ENCODE measurements at places on chromosomes 2 and 18.

GRCh38 chr18:74714791-74715190, 117.1 kb downstream of the ZNF407 start:
- DNase-seq = no peak

DNA sequence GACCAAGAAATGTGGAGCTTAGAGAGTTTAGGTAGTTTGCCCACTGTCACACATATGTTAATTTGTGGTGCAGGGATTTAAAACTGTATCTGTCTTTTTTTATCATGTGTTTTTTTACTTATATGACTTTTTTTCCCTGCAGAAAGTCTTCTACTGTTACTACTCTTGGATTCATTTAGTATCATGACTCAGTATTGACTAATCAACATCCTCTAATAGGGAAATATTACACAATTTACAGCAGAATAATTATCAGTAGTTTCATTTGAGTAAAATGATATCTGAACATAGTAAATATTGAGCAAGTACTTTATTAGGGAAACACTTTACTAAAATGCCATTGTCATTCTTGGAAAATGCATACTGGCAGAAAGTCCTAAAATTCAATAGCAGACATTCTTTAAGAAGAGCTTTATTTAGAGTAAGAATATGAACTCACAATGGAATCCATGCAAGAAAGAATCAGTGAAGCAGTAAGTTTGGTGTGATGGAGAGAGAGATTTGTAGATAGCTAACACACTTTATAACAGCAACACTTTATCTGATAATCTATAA, 425.9 kb upstream of the SLC8A1 start:
- DNase-seq = no peak

GRCh38 chr18:6561420-6561861, 146.7 kb upstream of the L3MBTL4 start:
- peak; percentile 53 for DNase-seq

- DNase-seq = no peak
Measured at GRCh38 chr2:127573298-127573697, 37.8 kb downstream of the MYO7B start.

- no peak for DNase-seq
Measured at GRCh38 chr18:79637921-79638909, 41.4 kb upstream of the CTDP1 start.

- no peak for DNase-seq
Measured at GRCh38 chr2:78304678-78305077, 720.8 kb upstream of the REG3G start.

DNA sequence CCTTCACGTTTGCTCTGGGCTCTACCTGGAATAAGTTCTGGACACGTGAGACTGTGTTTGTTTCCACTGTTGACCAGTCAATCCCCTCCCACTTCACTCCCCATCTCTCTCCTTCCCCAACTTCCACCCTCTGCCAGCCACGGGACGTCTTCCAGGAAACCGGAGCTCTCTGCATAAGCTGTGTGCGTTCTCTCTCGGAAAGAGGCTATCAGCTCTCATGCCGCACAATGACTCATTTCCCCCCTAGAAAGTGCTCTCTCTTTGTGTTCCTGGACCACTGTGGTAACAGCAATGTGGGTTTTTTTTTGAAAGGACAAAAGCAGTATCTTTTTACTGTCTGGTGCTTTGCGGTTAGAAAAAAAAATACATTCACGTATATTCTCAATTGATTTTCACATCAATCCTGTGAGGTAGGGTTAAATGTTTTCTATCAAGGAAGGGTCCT, 10.2 kb downstream of the PROKR1 start:
- DNase-seq = no peak

DNA sequence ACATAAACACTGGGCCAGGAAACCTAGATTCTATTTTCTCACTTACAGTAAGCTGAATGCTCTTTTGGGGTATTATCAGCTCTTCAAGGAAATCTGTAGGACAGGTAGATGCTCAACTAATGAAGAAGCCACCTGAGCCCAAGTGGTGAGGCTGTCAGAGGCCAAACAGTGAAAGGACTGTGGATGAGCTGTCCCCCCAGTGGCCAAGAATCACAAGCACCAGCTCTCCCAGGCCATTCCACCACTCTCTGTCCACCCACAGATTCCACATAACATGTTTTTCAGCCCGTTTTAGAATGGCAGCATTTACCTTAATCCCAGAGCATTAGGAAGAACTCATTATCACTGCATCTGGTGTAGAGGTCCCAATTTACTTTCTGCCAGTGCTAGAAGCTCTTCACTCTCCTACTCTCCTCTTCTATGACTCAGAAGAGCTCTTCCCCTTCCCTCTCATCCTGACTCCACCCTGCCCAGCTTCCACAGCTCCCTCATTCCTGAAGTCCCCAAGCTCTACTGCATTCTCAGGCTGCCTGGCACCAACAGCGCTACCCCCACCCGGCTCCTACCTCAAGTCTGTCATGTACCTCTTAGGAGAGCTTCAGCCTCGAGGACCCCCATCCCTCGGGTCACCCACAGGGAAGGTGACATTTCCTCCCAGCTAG, 43.8 kb upstream of the GORASP2 start:
- no peak for DNase-seq

GRCh38 chr18:56986829-56987228, 160.1 kb upstream of the BOD1L2 start:
- no peak for DNase-seq

GRCh38 chr2:177763531-177764265, 308.9 kb downstream of the PDE11A start:
- DNase-seq = peak; percentile 82

DNA sequence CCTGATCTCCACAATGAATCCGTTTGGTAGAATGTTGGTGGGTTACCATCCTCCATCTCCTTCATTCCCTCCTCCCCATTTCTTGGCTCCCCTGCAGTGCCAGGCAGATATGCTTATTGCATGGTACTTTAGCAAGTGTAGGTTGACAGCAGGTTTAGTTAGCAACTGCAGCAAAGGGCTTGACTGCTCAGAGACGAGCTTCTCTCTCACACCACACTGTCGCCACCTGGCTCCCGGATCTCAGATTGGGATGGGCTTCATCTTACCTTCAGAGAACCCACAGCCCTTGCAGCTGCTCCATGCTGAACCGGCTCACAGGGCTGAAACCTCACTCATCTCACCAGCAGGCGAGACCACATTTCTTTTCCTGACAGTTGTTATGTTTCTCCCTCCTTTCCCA, 88.8 kb downstream of the VWA3B start:
- no peak for DNase-seq

GRCh38 chr2:183172220-183172887, 48.1 kb downstream of the NUP35 start:
- DNase-seq = no peak

DNA sequence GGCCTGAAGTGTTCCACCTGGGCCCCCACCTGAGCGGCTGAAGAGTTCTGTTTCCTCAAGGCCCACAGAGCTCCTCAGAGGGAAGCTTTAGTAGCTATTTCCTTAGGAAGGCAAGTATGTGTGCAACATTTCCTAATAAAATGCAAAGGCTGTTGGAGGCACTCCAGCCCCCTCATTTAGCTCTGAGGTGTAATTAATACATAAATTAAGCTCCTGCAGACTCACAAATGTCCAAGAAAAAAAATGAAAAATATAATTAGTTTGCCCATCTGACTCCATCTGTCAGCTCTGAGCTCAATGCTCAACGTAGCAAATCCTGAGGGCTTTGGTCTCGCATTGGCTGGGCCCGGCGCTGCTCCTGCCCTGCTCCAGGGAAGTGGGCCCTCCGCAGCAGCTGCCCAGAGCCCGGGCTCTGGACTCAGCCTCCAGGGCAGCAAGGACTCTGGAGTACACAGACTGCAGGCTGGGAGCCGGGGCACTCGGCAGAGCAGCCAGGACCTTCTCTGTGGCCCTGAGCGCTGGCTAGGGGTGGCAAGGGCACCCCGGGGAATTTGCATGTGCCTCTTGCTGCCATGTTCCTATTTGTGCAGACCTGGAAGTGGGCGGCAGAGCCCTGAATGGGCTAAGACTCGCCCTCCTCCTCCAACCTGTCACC, 23.4 kb upstream of the C1QL2 start:
- DNase-seq = no peak

- DNase-seq = no peak
Measured at GRCh38 chr18:78721981-78722380, 257.6 kb upstream of the SALL3 start.

GRCh38 chr2:63875131-63875527, 33.4 kb downstream of the UGP2 start:
- DNase-seq = no peak

DNA sequence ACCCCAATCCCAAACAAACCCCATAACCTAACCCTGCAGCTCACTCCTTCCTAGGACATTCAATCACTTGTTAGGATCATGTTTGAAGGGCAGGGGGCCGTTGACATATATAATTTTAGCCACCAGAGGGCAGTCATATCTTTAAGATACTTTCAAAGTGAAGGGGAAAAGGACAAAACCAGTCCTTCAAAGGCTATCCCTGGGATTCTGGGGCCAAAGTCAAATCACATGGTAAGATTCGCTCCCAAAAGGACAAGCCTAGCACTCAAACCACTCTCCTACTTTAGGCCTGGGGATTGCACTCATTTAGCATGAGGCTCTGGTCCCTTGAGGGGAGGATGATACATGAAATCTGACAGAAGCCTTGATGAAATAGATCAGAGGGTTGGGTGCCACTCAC, 44.6 kb downstream of the HAUS1 start:
- no peak for DNase-seq

- DNase-seq = no peak
Measured at GRCh38 chr2:58732999-58733398, 491.9 kb upstream of the FANCL start.

DNA sequence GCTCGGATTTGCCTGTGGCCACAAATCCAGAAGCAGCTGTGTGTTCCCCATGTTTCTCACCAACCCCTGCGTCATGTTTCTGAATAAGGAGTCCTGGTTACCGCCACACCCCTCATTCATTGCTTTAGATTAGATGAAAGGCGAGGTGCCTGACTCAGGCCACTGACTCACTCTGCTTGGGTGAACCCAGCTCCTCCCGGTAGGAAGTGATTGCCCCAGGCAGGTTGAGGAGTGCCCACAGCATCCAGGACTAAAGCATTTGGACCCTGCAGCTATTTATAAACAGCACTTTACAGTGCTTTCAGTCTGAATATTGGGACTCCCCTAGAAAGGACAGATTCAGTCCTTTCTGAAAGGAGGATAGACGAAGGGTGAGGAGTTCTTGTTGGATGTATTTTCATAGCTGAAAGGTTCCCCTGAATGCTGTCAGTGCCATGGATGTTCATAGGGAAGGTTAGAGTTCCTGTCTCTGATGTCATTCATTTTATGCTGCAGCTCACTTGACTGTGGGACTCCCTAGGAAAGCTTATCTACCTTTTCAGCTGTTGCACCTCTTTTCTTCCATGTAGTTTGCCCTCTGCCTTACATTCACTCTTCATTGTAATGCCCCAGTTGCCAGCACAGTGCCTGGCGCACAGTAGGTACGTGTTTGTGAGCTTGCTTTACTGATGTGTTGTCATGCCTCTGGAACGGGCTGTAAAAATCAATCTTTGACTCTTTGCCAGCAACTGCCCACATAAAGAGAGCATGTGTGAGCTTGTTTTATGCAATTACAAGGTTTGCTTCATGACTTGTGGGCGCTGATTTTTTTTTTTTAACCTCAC, 14.9 kb downstream of the ITGA6 start:
- peak; percentile 26 for DNase-seq

DNA sequence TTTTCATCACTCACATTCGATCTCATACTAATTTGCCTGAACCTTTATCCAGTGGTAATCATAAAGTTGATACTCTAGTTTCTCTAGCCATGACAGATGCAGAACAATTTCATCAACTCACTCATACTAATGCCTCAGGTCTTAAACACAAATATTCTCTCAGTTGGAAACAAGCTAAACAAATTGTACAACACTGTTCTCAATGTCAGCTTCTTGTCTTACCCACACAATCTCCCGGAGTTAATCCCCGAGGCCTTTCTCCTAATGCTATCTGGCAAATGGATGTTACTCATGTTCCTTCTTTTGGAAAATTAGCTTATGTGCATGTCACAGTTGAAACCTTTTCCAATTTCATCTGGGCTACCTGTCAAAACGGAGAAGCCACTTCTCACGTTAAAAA, 11.5 kb upstream of the CNOT11 start:
- DNase-seq = no peak

- no peak for DNase-seq
Measured at GRCh38 chr2:127007652-127008051, 99.3 kb downstream of the BIN1 start.

DNA sequence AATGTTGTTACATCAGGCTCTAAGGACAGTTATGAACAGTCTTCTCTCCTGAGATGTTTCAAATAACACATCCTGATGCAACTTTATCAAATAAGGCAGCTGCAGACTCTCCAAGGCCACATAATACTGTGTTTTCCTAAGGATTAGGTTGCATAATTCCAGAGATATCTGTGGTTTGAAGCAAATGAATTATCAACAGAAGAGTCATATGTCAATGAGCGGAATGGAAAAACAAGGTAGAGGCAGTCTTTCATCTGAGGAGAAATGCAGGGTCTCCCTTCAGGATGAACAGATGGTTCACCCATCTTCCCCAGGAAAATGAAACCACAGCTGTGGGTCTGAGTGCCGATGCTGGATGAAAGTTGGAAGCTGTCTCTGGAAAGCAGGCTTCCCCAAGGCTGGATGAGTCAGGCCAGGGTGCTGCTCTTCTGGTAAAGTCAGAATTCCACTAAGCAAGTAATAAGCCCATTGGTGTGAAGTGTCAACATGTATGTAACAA, 22.2 kb downstream of the LYG1 start:
- no peak for DNase-seq

GRCh38 chr2:190529486-190530247, 4.9 kb downstream of the NEMP2 start:
- no peak for DNase-seq

- DNase-seq = no peak
Measured at GRCh38 chr18:57743008-57743407, 60.1 kb downstream of the ATP8B1 start.

DNA sequence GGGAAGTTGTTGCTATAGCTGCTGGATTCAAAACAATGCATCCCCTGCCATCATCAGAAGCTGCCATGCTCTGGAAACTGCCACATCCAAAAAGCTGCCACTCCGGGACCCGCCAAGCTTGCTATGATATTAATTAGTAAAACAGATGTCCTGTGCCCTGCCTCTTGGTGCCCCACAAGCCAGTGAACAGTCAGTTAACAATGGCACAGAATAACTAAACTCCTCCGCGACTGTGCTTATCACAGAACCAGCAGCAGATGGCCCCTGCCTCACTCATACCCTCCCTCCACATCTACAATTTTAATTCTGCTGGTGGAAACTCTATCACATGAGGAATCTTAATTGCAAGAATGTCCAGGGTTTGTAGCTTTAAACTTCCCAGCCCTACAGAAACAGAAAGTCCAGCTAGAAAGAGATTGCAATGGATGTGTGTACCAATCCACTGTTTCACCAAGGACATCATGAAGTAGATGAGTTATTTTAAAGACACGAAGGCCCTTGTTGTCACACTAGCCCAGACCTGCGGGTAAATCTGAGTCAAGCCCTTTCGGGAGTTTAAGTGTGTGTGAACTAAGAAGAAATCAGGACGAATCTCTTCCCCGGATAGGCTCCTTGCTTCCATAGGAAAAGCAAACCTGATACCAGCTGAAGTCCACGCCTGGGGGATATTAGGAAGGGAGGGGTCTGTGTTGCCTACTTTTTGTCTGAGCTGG, 7.4 kb upstream of the ACYP2 start:
- DNase-seq = no peak

- peak; percentile 84 for DNase-seq
Measured at GRCh38 chr2:84970868-84971509, at the start of gene KCMF1. Gene KCMF1, plus strand, starts transcription at chr2:84971161. Its CDS starts 291 bp downstream, at chr2:84971452.

Measured in psoas muscle (tissue), 8 donors.